EH (cell line): ENCODE measurements at places on chromosomes 11 and 22.

- DNase-seq, result no peak
Observed at GRCh38 chr22:30695871-30696655, 1.4 kb downstream of the OSBP2 start.

DNA sequence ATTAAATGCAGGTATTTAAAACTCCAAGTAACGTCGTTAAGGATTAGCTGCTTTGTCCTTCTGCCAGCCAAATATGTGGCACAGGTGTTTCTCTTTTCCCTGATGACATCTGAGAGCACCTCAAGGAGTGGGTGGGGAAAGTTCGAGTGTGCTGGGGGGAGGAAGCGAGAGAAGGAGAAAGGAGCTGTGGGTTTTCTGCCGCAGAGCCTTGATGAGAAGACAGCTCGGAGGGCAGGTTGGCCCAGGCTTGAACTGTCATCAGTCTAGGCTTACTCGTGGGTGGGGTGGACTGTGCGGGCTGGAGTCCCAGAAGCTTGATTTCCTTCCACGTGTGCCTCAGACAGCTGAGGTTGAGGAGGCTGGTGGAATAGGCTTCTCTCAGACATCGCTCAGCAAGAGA is 15.2 kb upstream of the SORL1-AS1 start:
- no peak for DNase-seq

DNA sequence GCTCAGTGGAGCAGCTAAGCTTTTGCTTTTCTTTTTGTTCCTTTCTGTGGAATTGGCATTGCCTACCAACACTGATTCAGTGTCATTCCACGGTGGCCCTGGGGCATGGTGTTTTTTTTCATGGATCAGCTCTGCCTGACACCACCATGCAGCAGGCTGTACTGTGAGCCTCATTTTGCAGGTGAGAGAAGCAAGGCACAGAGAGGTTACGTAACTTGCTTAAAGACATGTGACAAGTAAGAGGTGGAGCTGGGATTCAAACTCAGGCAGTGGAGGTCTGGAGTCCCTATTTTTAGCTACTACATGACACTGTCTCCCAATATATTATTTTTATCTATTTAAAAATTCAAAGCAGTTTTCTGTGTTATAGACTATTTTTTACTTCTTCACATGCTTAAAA is 44.4 kb downstream of the APOL3 start:
- no peak for DNase-seq

- DNase-seq, result no peak
Observed at GRCh38 chr11:1333091-1333772, 23.8 kb upstream of the TOLLIP start.

- peak; percentile 6 for DNase-seq
Observed at GRCh38 chr11:123405123-123405592, 24.9 kb upstream of the GRAMD1B start.

DNA sequence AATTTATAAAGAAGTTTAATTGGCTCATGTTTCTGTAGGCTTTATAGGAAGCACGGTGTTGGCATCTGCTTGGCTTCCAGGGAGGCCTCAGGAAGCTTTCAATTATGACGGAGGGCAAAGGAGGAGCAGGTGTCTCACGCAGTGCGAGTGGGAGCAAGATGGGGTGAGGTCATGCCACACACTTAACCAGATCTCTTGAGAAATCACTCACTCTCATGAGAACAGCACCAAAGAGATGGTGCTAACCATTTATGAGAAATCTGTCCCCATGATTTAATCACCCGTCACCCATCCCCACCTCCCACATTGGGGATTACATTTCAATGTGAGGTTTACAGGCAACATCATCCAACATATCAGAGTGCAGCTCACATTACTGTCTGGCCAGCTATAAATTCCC is 103.5 kb downstream of the ARHGAP8 start:
- no peak for DNase-seq

DNA sequence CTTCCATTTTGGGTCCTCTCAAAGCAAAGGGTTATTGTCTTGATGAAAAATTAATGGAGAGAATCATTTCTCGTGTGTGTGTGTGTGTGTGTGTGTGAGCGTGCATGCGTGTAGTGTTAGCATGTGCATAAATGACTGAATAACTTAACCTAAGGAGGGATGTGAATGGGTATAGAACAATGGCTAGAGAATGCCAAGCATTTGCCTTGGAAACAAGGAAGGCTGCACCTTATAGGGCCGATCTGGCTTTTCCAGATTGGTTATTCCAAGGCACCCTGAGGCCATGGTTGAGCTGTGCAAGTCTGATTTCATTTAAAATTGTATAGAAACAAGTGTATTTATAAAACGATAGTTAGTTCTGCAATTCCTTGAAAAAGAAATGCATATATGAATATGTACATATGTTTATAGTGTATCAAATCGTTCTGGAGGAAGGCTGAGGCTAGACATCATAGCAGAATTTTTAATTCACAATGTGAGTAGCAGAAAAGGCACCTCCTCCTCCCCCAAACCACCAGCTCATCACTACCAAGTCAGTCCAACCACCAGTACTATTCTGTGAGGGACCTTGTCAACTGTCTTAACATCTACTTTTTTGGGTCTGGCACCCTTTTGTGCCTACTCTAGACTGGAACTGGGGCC is 322.7 kb upstream of the ISX start:
- DNase-seq, result no peak

DNA sequence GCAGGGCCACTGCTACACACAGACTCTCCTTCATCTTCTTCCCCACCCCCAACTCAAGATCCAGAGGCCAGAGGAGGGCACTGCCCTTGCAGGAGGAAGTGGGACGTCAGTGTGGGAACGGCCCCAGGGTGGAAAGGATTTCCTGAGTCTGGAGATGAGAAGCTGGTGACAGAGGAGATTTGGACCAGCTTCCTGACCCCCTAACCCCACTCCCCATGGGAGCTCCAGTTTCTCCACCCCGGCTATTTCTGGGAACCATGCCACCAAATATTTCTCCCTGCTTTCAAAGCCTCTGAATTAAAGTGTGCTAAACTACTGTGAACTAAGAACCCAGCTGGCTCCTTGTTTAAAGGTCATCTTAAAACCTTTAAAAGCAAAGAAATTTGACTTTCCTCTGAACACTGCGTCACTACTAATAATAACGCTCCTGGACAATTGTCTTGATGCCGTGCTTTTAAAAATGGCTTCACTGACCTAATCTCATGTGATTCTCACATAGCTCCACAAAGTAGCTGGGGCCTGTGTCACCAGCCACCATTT is 46.6 kb downstream of the CWC15 start:
- peak; percentile 100 for DNase-seq

- DNase-seq, result no peak
Observed at GRCh38 chr11:45031912-45032519, 81.3 kb upstream of the TP53I11 start.

DNA sequence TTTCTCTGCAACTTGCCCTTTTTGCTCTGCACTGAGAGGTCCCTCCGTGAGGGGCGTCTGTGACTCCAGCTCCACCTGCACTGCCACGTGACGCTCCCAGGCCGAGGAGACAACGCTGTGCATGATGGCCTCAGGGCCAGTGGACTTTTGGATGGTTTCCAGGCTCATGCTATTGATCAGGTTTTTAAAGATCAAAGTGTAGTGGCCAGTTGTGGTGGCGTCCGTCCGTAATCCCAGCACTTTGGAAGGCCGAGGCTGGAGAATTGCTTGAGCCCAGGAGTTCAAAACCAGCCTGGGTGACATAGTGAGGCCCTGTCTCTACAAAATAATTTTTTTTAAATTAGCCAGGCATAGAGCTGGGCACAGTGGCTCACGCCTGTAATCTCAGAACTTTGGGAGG is 16.1 kb downstream of the RPL3 start:
- DNase-seq, result no peak

GRCh38 chr11:1763336-1763795 is 361 bp downstream of the CTSD start:
- no peak for DNase-seq

- DNase-seq, result peak; percentile 32
Observed at GRCh38 chr11:64357904-64358535, 942 bp upstream of the RPS6KA4 start.

DNA sequence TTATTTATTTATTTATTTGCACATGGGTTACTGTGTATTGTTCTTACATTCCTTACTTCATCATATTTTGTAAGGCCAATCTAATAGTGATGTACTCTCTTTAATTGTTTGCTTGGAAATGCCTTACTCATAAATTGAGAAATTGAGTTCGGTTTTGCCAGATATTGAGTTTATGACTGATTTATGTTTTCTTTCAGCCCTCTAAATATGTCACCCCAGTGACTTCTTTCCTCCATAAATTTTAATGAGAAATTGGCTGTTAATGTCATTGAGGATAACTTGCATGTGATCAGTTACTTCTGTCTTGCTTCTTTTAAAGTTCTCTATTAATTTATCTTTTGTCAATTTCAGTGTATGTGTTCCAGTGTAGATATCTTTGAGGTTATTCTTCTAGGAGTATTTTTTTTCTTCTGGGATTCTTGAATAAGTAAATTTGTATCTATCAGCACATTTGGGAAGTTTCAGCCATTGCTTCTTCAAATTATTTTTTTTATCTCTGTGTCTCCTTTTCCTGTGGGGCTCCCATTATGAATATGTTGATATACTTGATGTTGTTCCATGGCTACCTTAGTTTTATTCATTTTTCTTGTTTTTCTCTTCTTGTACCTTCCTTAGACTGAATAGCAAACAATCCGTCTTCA is 47.8 kb downstream of the XKR3 start:
- no peak for DNase-seq

DNA sequence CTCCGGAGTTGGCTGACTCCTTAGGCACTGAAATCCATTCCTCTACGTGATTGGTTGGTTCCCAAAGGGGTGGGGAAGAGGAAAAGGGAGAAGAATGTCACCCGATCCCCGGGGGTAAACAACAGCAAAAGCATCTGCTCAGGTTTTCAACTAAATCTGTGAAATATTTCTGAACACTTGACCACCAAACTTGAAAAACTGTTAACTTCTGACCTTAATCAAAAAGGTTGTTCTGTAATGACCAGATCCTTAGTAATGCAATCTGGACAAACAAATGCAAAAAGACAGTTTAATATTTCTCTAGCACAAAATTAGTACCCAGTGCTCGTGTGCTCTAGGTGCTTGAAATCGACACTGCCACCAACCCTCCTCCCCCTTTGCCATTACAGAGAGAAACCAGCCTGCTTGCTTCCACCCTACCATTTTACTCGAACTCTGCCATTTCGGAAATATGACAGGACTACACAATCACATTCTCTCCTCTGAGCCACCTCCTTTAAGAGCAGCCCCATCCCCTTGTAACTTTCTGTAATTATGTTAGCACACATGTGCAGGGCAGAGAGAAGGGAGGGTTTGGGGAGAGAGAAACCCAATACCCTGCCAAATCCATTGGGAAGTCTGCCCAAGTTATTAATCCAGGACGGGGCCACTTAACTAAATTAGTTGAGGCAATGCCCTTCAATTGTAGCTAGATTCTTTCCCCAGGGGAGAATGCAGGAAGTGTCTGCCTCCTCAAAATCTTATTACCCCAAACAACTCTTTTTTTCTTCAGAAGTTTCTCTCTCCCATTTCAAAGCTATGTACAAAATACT is 113.8 kb downstream of the RBFOX2 start:
- DNase-seq, result peak; percentile 93

DNA sequence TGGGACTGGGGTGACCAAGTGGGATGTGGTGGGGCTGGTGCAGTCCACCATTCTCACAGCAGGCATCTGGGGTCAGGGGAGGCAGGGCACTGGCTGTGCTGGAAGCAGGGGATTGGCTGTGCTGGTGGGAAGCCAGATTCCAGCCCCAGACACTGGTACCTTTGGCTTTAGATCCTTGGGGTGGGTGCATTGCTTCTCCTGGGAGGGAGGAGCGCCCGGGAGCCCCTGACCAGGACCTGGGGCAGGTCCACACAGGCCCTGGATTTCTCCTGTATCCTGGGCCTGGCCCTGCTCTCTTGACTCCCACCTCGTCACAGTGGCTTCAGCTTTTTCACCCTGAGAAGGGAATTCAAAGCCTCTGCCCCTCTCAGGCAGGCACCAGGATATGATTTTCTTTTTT is 38.5 kb downstream of the ST3GAL4 start:
- DNase-seq, result no peak

DNA sequence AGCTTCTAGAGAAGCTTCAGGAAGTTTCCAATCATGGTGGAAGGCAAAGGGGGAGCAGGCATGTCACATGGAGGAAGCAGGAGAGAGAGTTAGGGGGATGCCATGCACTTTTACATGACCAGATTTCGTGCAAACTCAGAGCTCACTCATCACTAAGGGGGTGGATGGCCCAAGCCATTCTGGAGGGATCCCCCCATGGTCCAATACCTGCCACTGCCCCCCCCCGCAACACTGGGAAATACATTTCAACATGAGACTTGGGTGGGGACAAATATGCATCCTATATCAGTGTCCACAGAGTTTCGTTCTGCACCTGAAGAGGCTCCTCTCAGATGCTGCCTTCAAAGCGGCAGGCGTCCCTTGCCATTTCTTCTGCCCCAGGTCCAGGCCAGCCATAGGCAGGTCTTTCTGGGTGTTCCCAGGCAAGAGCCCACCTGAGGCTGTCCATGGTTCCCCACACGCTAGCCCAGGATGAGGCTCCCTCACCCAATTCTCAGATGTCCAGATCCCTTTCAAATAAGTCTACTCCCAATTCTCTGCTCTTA is 1344.3 kb downstream of the TBC1D22A start:
- no peak for DNase-seq

DNA sequence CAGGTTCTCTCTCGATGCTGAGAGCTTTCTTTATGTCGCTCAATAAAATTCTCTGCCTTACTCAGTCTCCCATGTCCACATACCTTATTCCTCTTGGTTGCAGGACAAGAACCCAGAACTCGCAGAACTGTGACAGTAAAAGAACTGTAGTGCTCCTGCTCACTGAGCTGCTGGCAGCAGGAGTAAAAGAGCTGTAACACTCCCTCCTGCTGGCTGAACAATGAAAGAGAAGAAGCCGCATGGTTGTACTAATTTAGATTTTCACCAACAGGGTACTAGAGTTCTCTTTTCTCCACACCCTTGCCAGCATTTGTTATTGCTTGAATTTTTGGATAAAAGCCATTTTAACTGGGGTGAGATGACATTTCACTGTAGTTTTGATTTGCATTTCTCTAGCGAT is 433.2 kb downstream of the GUCY1A2 start:
- DNase-seq, result peak; percentile 57

DNA sequence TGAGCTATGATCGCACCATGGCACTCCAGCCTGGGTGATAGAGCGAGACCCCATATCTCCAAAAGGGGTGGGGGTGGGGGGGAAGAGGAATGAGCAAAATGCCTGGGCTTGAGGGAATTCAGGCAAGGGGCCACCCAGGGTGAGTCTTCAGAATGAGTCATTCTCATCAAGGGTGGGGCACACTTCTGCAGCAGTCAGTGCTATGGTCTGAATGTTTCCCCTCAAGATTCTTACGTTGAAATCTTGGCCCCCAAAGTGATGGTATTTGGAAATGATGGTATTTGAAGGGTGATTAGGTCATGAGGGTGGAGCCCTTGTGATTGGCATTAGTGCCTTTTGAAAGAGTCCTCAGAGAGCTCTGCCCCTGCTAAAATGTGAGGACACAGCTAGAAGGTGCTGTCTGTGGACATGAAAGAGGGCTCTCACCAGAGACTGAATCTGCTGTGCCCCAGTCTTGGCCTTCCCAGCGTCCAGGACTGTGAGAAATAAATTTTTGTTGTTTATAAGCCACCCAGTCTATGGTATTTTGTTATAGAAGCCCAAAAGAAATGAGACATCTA is 86.4 kb upstream of the THY1 start:
- DNase-seq, result peak; percentile 58

- peak; percentile 95 for DNase-seq
Observed at GRCh38 chr11:59706518-59707285, 6.9 kb downstream of the OR10V1 start.

- no peak for DNase-seq
Observed at GRCh38 chr11:64711138-64711955, 11.7 kb downstream of the NRXN2 start.
